Stromal cell of bone marrow (primary cell): ENCODE measurements at places on chromosomes 7 and 10.

- peak; percentile 89 for DNase-seq
Measured at GRCh38 chr10:73044378-73045285, 52.0 kb downstream of the P4HA1 start.

DNA sequence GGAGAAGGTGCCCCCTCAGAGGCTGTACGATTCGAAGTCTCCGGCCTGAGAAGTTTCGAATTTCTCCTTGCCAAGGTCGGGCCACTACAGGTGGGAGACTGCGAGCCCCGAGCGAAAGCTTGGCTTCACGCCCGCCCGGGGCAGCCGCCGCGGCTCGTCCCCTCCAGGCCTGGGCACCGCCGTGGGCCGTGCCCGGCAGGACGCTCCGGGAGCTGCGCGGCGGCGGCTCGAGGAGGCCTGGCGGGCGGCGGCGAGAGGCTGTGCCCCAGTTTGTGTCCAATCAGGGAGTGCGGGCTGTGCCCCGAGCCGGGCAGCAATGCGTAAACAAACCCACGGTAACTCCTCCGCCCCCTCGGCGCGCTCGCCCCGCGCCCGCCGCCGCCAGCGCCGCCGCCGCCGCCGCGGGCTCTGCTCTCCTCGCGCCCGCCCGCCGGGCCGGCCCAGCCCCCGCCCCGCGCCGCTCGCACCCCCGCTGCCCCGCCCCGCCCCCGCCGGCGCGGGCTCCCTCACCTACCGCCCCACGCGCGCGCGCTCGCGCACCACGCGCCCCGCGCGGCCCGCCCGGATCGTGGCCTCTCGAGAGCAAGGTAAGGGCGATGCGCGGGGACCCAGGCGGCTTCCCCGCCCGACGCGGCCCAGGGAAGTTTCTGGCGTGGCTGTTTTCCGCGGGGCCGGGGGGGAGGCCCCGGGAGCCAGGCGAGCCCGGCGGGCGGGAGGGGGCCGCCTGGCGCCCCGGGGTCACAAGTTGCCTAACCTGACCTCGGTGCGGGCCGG, 57.8 kb upstream of the PCGF5 start:
- DNase-seq = no peak

GRCh38 chr10:127346604-127347003, 150.2 kb upstream of the INSYN2A start:
- DNase-seq = no peak

DNA sequence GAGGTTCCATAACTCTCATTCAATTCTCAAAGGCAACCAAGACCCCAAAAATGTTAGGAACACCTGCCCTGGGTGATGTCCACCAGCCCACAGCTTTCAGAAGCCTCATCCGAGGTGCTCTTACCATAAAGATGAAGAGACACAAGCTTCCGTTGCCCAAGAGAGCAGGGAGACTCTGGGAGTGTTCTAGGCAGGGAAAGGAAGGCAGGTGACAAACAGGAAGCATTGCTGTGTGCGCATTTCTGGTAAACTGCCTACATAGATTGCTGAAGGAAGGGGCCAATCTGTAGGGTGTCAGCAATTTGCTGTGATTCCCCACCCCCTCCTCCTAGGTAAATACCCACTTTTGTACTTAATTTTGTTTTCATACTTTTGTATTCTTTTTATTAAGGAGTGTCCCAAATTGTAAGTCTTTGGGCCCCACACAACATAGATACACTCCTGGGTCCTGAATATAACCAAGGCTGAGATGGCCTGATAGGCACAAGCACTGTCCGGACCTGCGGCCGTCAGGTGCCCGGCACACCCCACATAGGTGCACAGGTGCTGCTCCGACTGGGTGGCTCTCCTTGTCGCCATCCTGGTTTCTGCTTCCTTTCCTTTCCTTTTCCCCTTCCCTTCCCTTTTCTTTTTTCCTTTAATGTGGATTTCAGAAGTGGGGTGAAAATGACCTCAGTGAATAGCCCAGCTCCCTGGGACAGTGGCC, 51.4 kb upstream of the SMNDC1 start:
- DNase-seq = no peak

DNA sequence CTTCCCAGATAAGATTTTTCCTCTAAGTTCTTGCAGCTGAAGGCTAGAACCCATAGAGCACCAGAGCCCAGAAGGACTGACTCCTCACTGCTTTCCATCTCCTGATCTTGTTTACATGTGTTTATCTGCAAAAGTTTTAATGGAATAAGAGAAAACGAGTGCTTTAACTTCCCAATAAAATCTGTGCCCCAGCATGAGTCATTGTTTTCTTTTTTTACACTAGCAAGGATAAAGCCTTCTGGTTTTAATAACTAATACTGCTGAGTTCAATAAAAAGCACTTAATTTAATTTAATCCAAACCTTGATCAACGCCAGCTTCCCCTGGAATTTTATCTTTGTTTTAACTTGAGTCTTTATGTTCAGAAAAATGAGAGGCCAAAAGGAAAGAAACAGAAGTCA, 227.6 kb downstream of the HPSE2 start:
- no peak for DNase-seq

DNA sequence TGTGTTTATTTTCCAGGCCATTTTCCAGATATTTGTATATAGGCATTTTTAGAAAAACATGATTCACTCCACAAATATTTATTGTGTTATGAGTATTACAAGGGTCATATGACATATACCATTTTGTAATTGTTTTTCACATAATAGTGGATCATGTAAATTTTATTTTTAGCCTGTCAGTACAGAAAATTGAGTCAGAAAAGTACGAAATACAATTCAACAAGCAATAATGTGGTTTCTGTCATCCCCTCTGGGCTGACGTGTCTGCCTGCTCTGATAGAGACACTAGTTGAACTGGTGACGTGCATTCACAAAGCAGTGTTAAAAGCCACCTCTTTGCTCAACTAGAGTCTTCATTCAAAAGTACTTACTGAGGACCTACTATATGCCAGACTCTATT, 97.9 kb upstream of the STEAP1B start:
- DNase-seq = no peak

DNA sequence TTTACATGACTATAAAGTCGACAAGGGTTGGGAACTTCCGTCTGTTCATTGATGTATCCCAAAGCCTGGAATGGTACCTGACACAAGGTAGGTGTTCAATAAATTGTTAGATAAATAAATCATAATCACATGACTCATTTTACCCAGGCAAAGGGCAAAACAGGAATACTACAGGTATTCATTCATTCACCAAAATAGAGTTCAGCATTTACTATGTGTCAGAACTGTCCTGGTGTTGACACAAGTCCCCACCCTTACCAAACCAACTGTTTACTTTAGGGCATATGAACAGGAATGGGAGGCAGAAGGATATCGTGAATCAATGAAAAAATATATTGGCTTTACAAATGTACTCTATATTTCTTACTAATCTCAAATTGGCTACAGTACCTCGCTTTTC, 666 bp upstream of the YAE1 start:
- no peak for DNase-seq

DNA sequence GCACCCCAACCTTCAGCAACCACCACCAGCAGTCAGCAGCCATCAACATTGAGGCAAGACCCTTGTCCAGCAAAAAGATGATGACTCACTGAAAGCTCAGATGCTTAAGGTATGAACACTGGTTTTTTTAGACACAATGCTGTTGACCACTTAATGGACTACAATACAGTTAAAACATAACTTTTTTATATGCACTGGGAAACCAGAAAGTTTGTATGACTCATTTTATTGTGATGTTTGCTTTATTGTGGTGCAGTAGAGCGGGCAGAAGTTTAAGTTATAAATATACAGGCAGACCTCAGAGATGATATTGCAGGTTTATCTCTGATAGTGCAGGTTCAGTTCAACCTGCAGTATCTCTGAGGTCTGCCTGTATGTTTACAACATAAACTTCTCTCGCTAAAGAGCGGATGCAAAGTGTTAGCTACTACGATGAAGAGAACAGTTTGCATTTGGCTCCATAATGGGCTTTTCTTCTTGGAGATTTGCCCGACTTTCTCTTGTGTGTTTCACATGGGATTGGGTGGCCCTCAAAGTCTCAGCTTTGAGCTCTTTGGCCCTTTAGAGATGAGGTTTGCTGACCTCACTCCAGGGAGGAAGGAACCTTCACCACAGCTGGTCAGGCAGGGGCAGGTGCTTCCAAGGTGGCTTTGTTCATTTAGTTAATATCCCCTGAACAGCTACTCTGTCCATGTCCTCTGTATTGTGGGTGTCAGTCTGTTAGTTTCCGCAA, 84.4 kb upstream of the SHH start:
- no peak for DNase-seq

- no peak for DNase-seq
Measured at GRCh38 chr10:9792181-9792580, 1225.5 kb upstream of the CELF2 start.

- no peak for DNase-seq
Measured at GRCh38 chr7:47452715-47453092, 129.2 kb downstream of the TNS3 start.

GRCh38 chr10:30353851-30354250, 4.8 kb upstream of the MTPAP start:
- peak; percentile 78 for DNase-seq

DNA sequence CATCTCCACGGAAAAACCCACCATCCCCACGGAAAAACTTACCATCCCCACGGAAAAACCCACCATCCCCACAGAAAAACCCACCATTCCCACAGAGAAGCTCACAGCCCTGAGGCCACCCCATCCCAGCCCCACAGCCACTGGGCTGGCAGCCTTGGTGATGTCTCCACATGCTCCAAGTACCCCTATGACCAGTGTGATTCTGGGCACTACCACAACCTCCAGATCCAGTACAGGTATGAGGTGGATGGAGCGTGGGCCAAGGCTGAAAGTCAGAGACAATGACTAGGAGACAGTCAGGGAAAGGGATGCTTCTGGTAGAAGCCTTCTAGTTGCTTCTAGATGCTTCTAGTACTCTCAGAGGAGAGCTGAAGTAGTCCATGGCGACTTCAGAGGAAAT, 19.6 kb downstream of the ZAN start:
- DNase-seq = no peak

DNA sequence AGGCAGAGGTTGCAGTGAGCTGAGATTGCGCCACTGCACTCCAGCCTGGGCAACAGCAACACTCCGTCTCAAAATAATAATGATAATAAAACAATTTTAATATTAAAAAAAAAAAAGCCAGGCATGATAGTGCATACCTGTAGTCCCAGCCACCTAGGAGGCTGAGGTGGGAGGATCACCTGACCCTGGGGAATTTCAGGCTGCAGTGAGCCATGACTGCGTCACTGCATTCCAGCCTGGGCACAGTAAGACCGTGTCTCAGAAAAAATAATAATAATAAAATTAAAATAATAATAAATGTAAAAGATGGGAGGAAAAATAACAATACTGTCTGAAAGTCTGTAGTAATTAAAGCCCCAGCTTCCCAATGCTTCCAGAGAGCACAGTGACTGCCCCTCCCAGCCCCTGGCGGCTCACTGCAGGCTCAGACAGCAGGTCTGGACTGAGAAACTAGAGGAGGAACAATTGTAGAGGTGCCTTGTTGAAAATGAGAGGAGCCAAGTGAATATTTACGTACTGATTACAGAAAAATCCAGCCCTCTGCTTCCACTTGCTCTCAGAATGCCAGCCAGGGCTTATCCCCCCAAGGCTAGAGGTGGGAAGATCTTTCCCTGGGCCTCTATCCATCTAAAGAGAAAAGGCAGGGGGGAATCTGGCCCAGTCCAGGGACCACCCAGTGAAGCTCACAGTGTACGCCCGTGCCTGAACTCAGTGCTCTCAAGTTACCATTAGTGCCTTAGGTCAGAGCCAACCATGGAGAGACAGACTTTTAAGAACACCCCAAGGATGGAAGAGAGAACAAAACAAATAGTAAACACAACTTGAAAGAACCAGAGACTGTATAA, 112.8 kb downstream of the PARD3 start:
- DNase-seq = no peak

- DNase-seq = no peak
Measured at GRCh38 chr10:132494866-132495630, 42.5 kb upstream of the INPP5A start.

GRCh38 chr10:17426263-17426750, 28.1 kb downstream of the ST8SIA6 start:
- DNase-seq = no peak

- DNase-seq = no peak
Measured at GRCh38 chr7:152577339-152577738, 98.6 kb downstream of the XRCC2 start.

DNA sequence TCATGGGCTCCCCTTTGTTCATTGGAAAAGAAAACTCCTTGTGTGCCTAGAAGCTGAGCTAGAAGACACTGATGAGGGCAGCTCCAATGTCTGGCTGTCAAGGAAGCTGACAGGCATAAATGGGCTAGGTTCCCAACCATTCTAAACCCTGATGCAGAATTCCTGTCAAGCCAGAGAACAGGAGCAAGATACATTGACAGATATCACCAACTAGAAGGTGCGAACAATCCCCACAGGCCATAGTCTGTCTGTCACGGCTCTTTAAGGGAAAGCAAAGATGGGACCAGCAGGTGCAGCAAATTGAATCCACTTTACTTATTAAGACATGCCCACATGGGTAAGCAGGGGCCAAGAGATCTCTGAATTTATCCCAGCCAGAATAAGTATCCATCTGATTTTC, 617.9 kb upstream of the POT1 start:
- DNase-seq = no peak

- DNase-seq = no peak
Measured at GRCh38 chr10:10053051-10053450, 964.6 kb upstream of the CELF2 start.

DNA sequence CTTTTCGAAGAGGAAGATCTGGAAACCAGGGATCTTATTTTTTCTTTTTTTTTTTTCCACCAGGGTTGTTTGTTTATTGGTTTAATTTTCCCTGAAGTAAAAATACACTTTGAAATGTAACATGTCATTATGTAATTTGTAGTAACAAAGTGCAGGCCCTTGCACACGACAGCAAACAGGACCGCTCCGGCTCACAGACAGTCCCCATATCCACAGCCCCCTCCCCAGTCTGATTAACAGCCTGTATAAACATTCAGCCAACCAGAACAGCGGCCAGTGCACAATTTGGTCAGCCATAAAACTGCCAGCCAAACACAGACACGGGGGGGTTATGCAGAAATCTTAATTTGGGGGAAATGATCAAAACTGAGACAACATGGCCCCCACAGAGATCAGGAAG, 431.6 kb upstream of the NPVF start:
- no peak for DNase-seq

DNA sequence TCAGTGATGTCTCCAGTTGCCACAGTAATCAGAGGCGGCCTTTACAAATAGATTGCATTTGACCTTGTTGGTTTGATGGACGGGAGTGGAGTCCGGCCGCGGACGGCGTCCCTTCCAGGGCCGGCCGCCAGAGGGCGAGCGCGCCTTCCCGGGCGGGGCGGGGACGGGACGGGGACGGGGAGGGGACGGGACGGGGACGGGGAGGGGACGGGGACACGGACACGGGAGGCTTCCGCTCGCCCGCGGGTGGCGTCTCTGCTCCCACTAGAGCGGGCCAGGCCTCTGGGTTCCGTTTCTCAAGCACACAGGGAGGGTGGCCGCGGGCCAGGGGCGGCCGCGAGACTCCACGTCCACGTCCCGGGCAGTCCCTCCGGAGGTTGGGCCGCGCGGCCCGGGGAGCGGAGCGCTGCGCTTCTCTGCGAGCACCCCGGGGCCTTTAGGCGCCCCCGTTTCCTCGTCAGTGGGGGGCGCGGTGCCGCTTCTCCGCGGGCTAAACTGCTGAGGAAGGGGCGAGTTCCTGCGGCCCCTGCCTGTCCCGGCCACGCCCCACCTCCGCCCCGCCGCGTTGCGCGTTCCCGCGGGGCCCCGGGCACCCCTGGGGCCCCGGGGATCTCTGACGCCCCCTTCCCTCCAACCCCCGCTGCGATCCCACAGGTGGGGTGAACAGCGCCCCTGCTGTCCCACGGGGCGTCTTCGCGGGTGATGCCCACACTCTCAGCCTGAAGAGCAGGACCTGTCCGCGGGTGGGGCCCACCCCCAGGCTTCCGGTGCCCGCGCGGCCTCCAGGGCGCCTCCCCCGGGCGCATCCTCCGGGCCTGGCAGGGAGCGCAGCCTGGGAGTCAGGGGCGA, 84.2 kb upstream of the MKI67 start:
- DNase-seq = no peak
